ENCODE measurements at places on chromosomes 5 and 9. TPM values are rescaled to one million over a fixed set of nuclear protein-coding genes. Genes with fewer than 3 reads are reported as not detected.

DNA sequence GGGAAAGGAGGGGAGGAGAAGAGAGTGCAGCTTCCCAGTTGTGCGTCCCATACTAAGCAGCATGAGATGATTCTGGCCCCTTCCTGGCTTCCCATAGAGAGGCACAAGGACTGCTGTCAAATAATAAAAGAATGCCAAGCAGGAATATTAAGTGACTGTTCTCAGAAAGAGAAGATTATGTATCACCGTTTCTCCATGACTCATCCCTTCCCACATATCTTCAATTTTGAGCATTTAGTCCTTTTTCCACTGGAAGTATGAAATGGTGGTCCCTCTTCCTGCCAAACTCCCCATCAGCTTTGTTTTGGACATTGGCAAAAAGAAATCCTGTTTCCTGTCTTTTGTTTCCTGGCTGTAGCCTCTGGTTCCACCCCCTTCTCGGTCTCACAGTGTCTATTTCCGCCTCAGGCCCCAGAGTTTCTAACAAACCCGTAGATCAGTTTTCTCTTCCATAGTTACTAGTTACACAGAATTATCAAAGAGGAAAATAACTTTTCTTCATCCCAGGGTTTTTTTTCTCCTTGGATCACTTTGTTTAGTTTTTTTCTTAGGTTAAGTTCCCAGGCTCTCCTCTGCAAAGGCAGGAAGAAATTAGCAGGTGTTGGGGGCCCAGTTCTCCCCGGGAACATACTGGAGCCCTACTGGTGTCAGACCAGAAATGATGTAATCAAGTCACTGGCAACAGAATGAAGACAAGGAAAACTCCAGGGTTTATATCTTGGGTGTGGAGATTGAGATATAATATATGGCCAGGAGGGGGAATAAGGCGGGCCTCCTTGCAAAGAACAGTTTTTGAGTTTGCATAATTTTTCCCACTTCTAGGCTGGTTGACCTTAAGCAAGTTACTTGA, 26.4 kb upstream of the ARHGAP26 start:
- peaks cover 5% of the 10 kb centered on the region for H3K4me1 ChIP-seq
- H3K4me3 ChIP-seq = no peak overlapping the region
- H3K36me3 ChIP-seq = no peaks in the 10 kb centered on the region
- no peak for DNase-seq
- H3K27ac ChIP-seq = no peak overlapping the region

GRCh38 chr5:52995095-52995494, 5.9 kb downstream of the ITGA2 start:
- no peaks in the 10 kb centered on the region for H3K36me3 ChIP-seq
- no peak overlapping the region for H3K27ac ChIP-seq
- DNase-seq = no peak
- peaks cover 9% of the 10 kb centered on the region for H3K27me3 ChIP-seq
- H3K4me3 ChIP-seq = no peak overlapping the region

Gene PDLIM4
- total RNA-seq = not detected

Gene OR1Q1
- 1.1 TPM for total RNA-seq

DNA sequence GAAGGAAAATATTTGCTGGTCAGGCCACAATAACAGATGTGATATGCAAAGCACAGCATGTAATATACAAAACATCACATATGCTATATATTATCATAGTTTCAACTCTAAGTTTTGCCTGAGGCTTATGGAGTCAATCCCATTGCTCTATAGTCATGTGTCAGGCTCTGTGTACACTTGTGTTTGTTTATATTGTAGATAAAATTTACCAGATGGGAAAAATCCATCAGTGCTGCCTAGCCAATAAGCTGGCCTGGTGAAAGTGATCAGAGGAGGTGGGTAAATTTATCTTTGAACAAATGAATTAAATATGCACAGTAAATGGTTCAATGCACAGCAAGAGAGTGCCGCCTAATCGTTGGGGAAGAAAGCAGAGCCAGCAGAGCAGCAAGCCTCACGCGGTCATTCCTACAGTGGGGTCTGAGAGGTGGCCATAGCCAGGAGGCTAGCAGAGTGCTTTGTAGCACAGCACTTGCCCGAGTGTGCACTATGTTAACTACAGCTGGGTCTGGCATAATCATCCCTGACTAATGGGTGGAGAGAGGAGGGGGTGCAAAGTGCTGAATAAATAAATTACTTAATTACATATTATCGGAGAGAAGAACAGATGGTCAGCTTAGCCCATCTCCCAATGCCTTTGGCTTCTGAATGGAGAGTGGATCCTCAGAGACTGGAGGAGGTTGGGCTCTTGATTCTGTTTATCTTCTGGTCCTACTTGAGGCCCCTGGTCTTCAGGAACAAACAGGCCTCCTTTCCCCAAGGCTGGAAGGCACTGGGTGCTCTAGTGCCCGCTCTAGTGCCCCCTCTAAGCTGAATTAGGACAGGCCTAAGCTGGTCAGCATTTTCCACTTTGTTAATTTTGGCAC, 153.5 kb downstream of the MAT2B start:
- no peaks in the 10 kb centered on the region for H3K4me1 ChIP-seq
- H3K27me3 ChIP-seq = peaks cover 4% of the 10 kb centered on the region
- DNase-seq = no peak
- H3K36me3 ChIP-seq = no peaks in the 10 kb centered on the region
- no peak overlapping the region for H3K27ac ChIP-seq

- DNase-seq = no peak
Measured at GRCh38 chr5:108730617-108731340, 16.9 kb upstream of the FER start.

- H3K36me3 ChIP-seq = no peaks in the 10 kb centered on the region
- no peak overlapping the region for H3K4me3 ChIP-seq
- DNase-seq = no peak
- H3K27ac ChIP-seq = no peak overlapping the region
- no peaks in the 10 kb centered on the region for H3K27me3 ChIP-seq
Measured at GRCh38 chr5:60447488-60447920, 252.5 kb downstream of the DEPDC1B start.

Gene TEX48
- total RNA-seq = not detected

Gene P4HA2
- not detected for total RNA-seq

DNA sequence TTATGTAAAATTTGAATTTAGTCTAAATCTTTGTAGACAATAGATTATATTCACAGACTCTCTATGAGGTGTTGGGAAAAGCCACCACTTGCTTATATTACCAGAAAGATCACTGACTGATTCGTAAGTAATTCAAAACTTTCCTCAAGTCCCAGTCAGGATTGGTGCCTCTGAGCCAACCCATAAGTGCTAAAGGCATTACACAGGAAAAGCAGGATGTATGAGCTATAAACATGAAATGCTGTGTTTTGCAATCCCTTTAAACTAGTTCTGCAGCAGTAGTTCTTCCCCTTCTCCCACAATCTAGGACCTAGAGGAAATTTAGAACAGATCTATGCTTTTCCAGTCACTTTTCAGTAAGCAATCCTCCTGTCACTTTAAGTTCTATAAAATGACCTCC, 48.0 kb downstream of the SHLD3 start:
- no peak overlapping the region for H3K4me3 ChIP-seq
- H3K27ac ChIP-seq = peak overlapping the region; percentile 8
- H3K27me3 ChIP-seq = no peaks in the 10 kb centered on the region
- no peaks in the 10 kb centered on the region for H3K36me3 ChIP-seq

DNA sequence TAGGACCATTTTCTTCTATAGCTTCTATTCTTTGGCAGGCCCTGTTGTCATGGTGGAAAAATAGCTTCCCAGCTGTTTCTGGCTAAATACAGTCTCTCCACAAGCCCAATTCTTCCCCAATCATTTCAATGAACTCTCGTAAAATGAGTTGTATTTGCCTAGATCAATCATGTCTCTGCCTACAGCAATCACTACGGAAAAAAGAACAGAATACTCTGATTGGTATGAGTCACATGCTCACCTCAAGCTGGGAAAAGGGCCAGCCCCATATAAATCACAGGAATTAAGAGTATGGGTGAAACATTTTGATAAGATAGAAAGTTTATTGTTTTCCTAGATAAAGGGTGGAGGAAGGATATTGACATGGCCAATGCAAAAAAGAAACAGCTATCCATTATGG, 711.4 kb downstream of the EFNA5 start:
- no peaks in the 10 kb centered on the region for H3K36me3 ChIP-seq
- no peak overlapping the region for H3K4me3 ChIP-seq

Gene IL9
- not detected for total RNA-seq

DNA sequence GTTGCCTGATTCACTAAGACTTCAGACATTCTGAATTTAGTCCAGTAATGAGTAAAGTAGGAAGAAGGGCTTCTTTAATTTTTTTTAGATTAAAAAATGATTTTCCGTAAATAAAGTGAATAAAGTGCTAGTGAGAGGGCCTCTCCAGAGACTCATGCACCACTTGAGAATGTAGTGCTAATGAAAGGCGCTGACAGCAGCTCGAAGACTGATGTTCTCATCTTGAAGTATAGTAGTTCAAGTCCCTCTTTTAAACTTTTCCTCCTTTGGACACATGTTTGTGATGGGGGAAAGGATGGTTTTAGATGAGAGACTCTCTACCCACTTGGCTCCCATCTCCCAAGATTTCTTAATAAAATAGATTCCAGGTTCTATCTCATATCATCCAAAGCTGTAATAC, 48.5 kb downstream of the G3BP1 start:
- H3K4me3 ChIP-seq = no peak overlapping the region
- peaks cover 12% of the 10 kb centered on the region for H3K36me3 ChIP-seq
- no peak for DNase-seq
- H3K27ac ChIP-seq = no peak overlapping the region

- peak overlapping the region; percentile 43 for H3K27ac ChIP-seq
- no peaks in the 10 kb centered on the region for H3K27me3 ChIP-seq
Measured at GRCh38 chr5:178331491-178331996, 98.9 kb upstream of the PHYKPL start.

- no peak overlapping the region for H3K4me3 ChIP-seq
- no peaks in the 10 kb centered on the region for H3K27me3 ChIP-seq
- no peaks in the 10 kb centered on the region for H3K4me1 ChIP-seq
- no peak for DNase-seq
- no peaks in the 10 kb centered on the region for H3K36me3 ChIP-seq
Measured at GRCh38 chr5:67377631-67378030, 181.0 kb upstream of the CD180 start.

GRCh38 chr9:90074316-90074962, 469.6 kb downstream of the GADD45G start:
- DNase-seq = no peak
- peaks cover 27% of the 10 kb centered on the region for H3K27me3 ChIP-seq
- no peaks in the 10 kb centered on the region for H3K36me3 ChIP-seq
- no peaks in the 10 kb centered on the region for H3K4me1 ChIP-seq

DNA sequence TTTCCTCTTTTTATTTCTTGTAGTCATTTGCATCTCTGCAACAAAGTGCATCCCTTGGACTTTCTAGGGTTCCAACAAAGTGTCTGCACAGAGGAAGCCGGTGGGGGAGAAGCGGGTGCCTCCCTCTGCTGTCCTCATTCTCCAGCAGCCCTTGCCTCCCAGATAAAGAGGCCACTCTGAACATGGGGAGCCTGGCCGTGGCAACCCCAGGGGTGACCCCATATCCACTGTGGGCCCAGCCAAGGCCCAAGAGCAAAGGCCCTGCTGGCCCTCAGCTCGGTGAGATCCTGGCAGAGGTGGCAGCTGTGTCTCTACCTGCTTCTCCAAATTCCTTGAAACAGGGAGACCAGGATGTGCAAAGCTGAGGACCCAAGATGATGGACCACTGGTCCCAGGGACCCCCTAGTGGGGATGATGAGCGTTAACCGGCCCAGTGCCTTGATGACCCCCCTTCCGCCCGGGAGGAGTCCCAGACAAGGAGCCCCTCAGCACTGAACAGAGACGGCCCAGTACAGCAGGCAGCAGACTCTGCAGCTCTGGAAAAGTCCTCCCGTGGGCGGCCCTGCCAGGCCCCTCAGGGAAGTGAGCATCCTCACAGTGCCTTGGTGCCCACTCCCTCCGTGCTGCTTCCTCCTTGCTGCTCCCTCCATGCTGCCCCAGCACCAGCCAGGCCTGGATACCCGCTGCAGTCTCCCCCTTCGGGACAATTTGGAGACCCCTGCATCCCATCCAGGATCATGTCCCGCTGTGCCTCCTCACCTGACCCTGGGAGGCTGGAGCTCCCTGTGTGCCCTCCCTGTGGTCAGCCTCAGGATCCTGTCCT, 62.5 kb downstream of the MRPL36 start:
- no peaks in the 10 kb centered on the region for H3K4me1 ChIP-seq
- no peak overlapping the region for H3K27ac ChIP-seq
- peaks cover 19% of the 10 kb centered on the region for H3K27me3 ChIP-seq

DNA sequence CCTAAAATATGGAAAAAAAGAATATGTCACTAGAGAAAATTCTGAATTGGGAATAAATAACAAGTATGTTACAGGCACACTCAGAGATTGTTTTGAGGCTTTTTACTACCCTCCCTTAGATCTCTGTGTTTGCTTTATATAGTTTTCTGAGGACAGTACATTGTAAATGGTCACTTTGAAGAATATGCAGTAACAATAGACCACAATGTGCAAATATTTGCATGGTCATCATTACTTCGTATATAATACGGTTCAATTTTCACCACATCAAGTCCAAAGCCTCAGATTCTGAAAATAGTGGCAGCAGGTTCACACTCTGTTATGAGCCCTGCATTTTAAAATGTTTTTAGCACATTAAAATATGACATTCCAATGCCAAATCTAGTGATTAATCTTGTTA, 238.6 kb downstream of the ADAMTS6 start:
- H3K27me3 ChIP-seq = no peaks in the 10 kb centered on the region
- no peak overlapping the region for H3K27ac ChIP-seq
- H3K4me3 ChIP-seq = no peak overlapping the region
- no peaks in the 10 kb centered on the region for H3K36me3 ChIP-seq
- DNase-seq = no peak

Gene KLF4
- total RNA-seq = 0.82 TPM
